ENCODE measurements at places on chromosomes 13 and 19. TPM values are rescaled to one million over a fixed set of nuclear protein-coding genes. Genes with fewer than 3 reads are reported as not detected.
A peak's percentile ranks its signal among the peaks of the same experiment; 100 is the strongest.

DNA sequence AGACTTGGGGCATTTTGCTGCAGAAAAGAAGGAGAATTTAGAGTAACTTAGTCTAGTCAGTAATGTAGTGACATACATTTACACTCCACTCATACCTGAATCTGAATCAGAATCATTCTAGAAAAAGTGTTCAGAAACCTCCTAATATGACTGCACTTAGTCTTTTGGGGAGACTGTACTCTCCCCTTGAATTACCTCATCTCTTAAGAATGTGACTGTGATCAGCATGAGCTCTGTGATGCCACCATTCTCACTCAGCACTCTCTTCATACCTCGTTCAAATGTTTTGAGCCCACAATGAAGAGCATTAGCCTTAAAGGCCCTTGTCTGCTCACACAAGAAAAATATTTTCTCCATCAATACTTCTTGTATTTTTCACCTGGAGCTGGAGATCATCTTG, 229.4 kb downstream of the FGF14 start:
- no peak for DNase-seq

DNA sequence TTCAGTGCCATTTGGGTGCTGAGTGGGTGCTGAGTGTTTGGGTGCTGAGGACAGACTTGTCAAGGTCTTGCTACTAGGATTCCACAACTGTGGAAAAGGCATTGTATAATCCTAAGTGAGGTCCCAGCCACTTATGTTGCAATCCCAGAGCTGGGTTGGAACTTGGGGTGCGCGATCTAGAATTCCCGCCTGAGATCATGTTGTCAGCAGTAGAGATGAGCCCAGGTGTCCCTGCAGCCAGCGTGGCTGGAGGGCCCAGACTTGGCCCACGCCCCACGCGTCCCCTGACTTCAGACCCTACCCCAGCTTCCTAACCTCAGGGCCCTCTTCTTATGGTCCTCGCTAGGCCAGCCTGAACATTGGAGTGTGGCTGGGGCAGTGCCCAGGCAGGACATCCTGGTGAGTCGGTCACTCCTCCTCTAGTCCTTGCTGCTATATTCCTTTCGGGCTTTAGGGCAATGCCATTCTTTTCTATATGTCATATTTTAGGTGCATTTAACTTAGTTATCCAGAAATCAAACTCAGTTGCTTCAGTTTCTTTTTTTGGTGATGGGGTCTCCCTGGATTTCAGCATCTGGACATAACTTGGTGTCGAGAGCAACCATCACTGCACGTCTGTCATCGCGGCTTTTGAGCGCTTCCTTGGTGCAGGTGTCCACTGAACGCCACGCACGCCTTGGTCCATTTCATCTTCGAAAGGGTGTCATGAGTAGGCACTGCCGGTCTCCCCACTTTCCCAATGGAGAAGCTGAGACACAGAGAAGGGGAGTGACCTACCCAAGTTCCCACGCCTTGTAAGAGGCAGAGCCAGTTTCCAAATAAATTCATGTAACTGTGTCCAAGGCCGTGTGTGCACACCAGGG, 46.4 kb upstream of the F7 start:
- DNase-seq = no peak

DNA sequence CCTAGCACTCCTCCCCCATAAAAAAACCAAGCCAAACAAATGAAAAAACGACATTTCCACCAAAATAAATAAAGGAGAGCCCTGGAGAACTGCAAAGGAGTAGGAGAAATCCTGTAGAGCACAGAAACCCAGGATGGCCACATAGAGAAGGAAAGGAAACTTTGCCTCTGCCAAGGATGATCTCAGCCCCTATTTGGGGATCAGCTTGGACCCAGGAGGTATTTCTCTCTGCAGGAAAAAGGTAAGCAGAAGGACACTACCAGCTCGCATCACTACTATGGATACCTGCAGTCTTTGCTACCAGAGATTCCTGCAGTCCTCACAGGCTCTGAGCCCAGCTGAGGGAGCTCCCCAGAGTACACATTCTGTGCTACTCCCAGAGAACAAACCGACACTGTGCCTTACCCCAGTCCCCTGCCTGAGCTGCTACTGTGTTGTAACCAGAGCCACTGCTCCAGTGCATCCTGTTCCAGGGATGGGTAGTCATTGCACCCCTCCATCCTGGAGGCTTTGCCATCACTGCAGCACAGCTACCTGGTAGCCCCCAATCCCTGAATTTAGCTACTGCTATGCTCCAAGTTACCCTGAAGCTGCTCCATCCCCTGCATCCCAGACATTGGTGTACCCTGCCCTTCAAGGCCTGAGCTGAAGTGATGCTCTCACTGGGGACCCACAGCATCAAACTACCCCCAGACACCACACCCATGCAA, 41.7 kb downstream of the VWA8 start:
- DNase-seq = no peak

DNA sequence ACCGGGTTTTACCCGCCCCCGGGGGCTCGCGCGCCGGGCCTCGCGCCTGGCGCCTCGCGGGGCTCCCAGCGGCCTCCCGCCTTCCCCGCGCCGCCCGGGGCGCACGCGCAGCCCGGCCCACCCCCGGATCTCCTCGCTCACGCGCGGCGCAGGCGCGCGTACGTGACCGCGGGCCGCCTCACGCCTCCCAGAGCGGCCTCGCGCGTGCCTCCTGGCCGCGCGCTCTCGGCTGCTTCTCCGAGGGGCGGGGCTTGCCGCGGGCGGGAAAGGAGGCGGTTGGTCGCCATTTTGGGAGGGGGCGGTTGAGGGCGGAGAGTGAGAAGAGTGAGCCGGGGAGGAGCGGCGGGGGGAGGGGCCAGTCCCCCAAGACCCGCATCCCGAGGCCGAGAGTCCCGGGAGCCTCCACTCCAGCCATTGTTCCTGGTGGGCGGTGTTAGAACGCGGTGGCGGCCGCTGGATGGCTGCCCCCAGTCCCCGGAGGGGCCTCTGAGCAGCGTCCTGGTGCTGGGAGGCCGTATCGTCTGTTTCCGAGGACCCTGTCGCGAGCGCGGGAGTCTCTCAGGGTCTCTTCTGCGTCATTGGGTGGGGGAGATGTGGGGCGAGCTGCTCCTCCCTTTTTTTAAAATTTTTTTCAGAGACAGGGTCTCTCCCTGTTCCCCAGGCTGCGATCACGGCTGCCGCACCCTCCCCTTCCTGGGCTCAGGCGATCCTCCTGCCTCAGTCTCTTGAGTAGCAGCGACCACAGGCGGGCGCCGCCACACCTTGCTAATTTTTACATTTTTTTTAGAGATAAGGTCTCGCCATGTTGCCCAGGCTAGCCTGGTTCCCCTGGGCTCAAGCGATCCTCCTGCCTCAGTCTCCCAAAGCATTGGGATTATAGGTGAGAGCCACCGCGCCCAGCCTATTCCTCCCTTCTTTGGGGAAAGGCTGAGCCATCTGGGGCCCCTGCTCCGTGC, at the start of gene ZNF541:
ZNF541 (minus strand) TSS at position 78 of the 956 bp plus-strand sequence. CDS start 17,292 bp downstream, outside the sequence.
- DNase-seq = peak; percentile 72

DNA sequence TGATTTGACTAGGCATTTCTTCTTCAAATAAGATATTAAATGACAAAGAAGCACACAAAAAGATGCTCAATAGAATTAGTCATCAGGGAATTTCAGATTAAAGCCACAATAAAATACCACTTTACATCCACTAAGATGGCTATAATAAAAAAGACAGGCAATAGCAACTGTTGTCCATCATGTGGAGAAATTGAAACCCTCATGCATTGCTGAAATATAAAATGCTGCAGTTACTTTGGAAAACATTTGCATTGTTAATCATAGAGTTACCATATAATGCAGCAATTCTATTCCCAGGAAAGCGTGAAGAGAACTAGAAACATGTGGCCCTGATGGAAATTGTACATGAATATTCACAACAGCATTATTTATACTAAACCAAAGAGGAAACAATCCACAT, 605.5 kb upstream of the SLITRK1 start:
- no peak for DNase-seq

- DNase-seq = no peak
Observed at GRCh38 chr13:68050761-68051160, 820.6 kb upstream of the PCDH9 start.

GRCh38 chr19:3781603-3782002, 4.6 kb downstream of the MATK start:
- no peak for DNase-seq

- no peak for DNase-seq
Observed at GRCh38 chr13:76826527-76826926, 59.7 kb downstream of the KCTD12 start.

FARP1 gene
- 0.42 TPM for total RNA-seq

All from activated T-helper 1 cell treated with anti-CD3 and anti-CD28 coated beads, Interleukin-12 subunit alpha, Interleukin-12 subunit beta, Interleukin-2, Interleukin-4 antibody, amounts not matched to agents 30 ng/mL and 10 ng/mL and 1 ng/mL, durations not matched to agents 14 hours and 24 hours and 36 hours (primary cell).